ENCODE measurements at places on chromosomes 5 and 9. TPM values are rescaled to one million over a fixed set of nuclear protein-coding genes. Genes with fewer than 3 reads are reported as not detected.
A peak's percentile ranks its signal among the peaks of the same experiment; 100 is the strongest.

DNA sequence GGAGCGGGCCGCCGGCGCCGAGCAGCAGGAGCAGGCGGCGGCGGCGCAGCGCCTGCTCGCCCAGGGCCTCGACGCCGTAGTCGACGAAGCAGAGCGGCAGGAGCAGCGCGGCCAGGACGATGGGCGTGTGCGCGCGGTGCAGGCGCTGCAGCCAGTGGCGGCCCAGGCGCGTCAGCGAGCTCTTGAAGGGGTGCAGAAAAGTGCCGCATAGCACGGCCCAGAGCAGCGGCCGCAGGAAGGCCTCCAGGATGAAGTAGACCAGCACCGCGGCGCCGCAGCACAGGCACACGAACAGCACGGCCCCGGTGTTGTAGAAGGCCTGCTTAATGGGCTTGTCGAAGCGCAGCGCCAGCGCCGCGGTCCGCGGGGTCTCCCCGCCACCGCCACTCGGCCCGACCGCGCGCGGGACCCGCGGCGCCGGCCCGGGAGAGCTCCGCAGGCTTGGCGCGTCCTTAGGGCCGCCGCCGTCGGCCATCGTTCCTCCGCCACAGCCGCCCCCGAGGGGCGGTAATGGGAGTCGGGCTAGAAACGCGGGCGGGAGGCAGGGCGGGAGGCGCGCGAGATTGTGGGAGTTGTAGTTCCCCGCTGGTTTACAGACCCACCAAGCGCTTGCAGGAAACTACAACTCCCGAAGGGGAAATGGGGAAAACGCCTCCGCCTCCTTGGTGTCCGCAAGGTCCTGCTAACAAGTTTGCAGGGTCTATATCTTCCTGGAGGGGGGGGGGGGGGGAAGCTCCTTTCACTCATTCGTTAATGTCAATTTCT lies at the start of gene TMEM245:
Gene TMEM245 (minus strand): TSS at position 509 of the 765 bp plus-strand sequence. CDS start 34 bp downstream, at position 475.
- peak; percentile 99 for DNase-seq

DNA sequence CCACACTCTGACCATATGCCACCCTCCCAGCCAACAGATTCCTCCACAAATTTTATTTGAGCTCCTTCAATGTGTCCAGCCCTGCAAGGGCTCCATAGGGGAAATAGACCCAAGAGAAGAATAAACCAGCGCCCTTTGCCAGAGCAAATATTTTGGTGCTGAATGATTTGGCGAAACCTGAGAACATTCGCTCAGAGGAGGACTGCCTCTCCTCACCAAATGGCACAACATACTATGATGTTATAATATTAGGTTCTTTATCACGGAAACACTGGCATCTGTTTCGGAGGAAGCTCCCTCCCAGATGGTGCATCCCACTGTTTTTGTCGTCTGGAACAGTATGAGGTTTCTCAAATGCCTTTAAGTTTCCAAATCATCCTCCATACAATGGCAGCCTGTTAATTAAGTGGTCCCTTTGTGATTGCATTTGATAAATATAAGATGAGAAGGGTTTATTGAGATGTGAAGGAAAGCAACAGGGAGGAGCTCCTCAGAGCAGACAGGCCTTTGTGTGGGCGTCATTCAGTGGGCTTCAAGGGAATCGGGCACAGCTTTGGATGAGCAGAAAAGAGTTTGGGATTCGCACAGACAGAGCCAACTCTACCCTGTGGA lies 139.1 kb upstream of the ADRA1B start:
- DNase-seq, result no peak

DNA sequence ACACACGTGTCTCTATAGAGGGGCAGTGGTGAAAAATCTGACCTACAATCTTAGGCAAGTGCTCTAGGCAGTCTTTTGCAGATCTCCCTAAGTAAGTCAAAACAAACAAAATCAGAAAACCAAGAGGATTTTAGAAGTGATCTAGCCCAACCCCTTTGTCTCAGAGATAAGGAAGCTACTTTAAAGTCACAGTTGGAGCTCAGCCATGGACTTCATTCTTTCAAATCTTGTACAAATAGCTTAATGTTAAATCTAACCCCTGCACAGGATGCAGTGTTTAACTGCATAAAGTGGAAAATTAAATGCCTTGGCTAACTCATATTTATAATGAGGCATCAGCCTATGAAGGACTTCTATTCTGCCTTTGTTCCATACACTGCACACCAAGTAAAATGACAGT lies 135.1 kb upstream of the RFX3 start:
- DNase-seq, result no peak

GRCh38 chr5:15366676-15367391 lies 133.1 kb upstream of the FBXL7 start:
- peak; percentile 14 for DNase-seq

DNA sequence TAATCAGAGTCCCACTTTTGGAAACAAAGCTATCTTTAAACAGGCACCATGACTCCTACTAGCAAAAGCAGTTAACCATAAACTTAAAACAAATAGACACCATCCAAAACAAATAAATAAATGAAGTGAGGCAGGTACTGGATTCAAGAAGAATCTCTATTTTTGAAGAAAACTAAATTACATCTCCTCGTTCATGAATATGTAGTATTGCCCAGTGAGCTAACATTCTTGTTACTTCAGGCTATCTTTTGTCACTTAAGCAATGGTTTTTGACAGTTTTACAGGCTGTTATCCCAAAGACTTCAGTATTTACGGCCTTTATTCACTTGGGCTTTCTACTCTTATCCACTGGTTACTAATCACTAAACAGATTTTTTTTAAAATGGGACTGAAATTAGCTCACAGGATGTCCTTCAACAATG lies 242.5 kb downstream of the MLLT3 start:
- no peak for DNase-seq

Gene NOTCH1
- 13.4 TPM for polyA plus RNA-seq

- DNase-seq, result no peak
Observed at GRCh38 chr5:6491919-6492290, 43.2 kb downstream of the UBE2QL1 start.

- no peak for DNase-seq
Observed at GRCh38 chr9:3879726-3880505, 354.1 kb upstream of the RFX3 start.

Gene PLAC8L1
- 0.54 TPM for polyA plus RNA-seq

GRCh38 chr9:128341435-128341849 lies 1.1 kb downstream of the SLC27A4 start:
- peak; percentile 62 for DNase-seq

DNA sequence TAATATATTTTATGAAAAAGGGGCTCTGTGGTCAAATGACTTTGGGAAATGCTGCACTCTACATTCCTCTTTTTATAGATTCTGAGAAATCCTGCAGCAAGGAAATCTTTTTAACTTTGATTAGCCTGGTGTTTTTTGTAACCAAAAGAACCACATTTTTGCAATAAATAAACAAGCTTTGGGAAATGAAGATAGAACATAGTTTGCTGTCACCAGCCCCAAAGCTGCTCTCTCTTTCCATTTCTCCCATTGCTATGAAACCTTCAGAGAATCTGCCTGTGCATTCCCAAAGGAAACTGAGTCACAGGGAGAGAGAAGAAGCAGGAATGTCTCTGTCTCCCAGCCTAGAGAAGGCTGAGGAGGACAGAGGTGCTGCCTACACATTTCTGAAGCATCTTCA lies 59.0 kb downstream of the COL15A1 start:
- no peak for DNase-seq

DNA sequence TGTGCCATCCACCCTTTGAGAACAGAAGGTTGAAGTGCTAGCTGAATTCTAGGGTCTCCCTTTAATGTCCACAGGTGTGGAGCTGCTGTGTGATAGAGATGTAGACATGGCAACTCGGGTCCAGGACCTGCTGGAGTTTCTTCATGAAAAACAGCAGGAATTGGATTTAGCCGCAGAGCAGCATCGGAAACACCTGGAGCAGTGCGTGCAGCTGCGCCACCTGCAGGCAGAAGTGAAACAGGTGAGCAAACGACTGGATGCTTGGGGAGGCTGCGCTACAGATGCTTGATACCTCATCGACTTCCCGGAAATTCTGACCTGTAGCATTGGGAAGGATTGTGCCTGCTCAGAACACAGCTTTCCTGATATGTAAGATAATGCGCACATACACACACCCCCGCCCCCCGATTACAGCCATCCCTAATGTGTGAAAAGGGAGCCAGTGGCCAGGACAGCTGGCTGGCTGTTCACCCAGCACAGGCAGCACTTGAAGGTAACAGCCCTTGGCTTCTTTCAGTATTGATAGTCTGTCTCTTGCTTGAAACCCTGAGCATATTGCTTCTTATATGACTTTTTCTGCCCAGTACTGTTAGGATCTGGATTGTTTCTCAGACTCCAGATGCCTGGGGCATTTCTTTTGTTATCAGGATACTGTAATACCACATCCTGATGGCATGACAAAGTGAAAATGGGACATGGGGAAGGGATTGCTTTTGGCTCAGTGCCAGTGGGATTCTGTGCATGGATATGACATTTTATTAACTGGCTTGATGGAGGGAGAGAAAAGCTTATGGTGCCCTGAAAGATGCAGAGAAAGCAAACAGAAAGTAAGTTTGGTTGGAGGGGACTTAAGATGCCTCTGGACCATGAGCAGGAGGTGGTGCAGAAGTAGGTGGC lies 216.8 kb upstream of the OTULINL start:
- DNase-seq, result no peak

- no peak for DNase-seq
Observed at GRCh38 chr9:112487799-112488340, 1.2 kb downstream of the KIAA1958 start.

- no peak for DNase-seq
Observed at GRCh38 chr5:140480310-140481014, 67.0 kb upstream of the EIF4EBP3 start.

Gene SRP19
- 71.0 TPM for polyA plus RNA-seq

GRCh38 chr5:63719147-63719546 lies 243.1 kb downstream of the HTR1A start:
- DNase-seq, result no peak

Gene GABRA6
- polyA plus RNA-seq, result not detected

Gene ADAMTS13
- 10.4 TPM for polyA plus RNA-seq
